ACHN (cell line): ENCODE measurements at places on chromosomes 3 and 15.

DNA sequence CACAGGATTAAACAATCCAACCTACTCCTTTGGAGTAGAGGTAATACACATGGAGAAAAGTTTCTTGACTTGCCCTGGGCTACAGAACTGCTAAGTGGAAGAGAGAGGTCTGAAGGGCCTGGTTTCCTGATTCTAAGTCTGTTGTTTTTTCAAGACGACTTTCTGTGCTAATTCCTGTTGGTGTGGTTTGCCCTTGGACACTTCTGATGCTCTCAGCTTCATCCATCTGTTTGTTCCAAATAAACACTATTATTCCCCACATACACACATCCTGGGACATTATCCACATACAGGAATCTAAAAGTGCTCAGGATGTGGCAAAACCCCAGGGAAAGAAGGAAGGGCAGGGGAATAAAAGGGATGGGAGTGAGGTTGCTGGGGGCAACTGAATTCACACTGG, 393.5 kb upstream of the TBL1XR1 start:
- no peak for DNase-seq

GRCh38 chr3:159988617-159989271, at the start of gene IL12A:
TSS of gene IL12A (plus strand) at chr3:159988835.
- DNase-seq, result peak; percentile 83

DNA sequence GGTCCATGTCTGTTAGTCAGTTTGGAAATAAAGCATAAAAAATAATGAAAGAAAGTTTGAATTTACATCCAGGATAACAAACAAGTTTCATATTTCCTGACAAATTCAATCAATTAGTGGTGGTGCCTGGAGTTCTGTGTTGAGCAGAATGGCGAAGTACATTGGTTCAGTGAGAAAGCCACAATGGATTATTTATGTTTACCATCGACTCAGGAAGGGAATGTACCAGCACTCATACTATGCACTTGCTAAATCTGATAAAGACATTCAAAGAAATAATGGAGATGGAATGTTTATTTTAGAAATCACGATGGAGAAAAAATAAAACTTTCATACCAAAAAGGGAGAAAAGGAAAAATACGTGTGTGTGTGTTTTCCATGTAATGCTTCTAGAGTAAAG, 45.3 kb upstream of the MME start:
- DNase-seq, result no peak

- no peak for DNase-seq
Measured at GRCh38 chr3:196617256-196617655, 22.2 kb upstream of the NRROS start.

- DNase-seq, result no peak
Measured at GRCh38 chr15:52109559-52110451, 2.8 kb downstream of the BCL2L10 start.

GRCh38 chr3:42502429-42503250, at the start of gene VIPR1:
TSS of gene VIPR1 (plus strand) at chr3:42502643. CDS start at chr3:42502736, 93 bp downstream.
- peak; percentile 51 for DNase-seq

DNA sequence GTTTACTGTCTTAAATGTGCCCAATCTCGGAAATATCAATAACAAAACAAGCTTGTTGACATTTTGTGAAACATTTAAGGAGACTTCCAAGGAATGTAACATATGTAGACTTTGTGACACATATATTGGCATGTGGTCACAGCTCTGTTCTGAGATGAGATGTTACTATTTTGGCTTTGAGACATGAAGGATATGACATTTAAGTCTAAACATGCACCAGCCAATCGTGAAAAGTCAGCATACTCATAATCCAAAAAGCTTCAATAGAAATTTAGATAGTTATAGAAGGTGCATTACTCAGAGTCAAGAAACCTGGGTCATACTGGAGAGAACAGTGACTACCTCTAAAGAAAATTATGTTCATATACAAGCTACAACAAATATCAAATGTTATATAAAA, 13.4 kb downstream of the COMMD2 start:
- no peak for DNase-seq

- no peak for DNase-seq
Measured at GRCh38 chr3:128547368-128547987, 54.5 kb upstream of the GATA2 start.
